Endodermal cell (in vitro differentiated cells): ENCODE measurements at places on chromosomes 4 and X. TPM values are rescaled to one million over a fixed set of nuclear protein-coding genes. Genes with fewer than 3 reads are reported as not detected.
A peak's percentile ranks its signal among the peaks of the same experiment; 100 is the strongest.

GRCh38 chr4:78829296-78829695 lies 53.1 kb downstream of the BMP2K start:
- DNase-seq = no peak

GRCh38 chr4:74016068-74016467 lies 17.6 kb upstream of the CXCL5 start:
- no peak for DNase-seq

GRCh38 chrX:108359806-108360602 lies 78.2 kb downstream of the COL4A6 start:
- DNase-seq = no peak

ARMCX1 gene
- total RNA-seq = 22.4 to 26.9 TPM (median 25.6 TPM) in 3 replicates

MAGEB18 gene
- total RNA-seq = not detected in 3 replicates

- peak; percentile 66 for DNase-seq
Measured at GRCh38 chr4:90074322-90074886, 52.8 kb upstream of the CCSER1 start.

GUCY1B1 gene
- 1.8 to 3.4 TPM (median 2.9 TPM) in 3 replicates for total RNA-seq

HNRNPD gene
- total RNA-seq = 252 to 562 TPM (median 496 TPM) in 3 replicates

- DNase-seq = no peak
Measured at GRCh38 chr4:95963456-95963855, 123.6 kb downstream of the PDHA2 start.

DNA sequence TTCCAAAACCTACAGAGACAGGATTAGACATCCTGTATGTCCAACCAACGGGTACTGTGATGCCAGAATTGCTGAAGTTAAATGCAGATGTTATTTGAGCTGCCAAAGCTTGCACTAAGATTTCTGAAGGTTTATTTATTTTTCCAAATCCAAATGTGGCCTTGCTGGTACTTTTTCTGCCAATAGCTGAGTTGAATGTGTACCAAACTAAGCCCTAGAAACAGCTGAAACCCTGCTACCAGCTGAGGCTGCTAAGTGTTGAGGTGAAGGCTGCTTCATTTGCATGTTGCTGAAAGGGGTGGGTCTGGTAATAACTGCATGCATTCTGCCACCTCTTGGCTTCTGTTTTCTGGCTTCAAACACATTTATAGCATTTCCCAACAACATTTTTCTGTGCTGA lies 366.5 kb downstream of the FAT4 start:
- DNase-seq = no peak

GRCh38 chr4:1318488-1319213 lies 28.4 kb upstream of the UVSSA start:
- peak; percentile 74 for DNase-seq

AFP gene
- 1.6 and 2.8 TPM in 2 replicates for total RNA-seq

S100G gene
- not detected in 3 replicates for total RNA-seq

GRCh38 chr4:99540277-99540939 lies 23.4 kb downstream of the TRMT10A start:
- DNase-seq = no peak

DNA sequence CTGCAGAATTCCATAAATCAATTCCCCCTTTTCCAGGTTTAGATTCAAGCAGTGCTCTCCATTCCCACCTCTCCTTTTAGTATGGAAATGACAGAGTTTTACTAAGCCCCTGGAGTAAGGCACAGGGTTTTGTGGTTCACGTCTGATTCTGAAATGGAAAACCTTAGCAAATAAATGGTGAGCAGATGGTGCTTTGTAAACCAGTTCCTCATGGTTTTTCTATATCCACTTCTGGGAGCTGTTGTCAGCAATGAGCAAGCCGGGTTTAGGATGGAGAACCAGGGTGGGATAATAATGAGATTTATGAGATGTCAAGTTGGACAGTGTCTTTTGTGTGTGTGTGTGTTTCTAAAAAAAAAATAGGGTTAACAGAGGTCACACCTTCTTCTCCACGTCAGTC lies 113.8 kb upstream of the RBPJ start:
- no peak for DNase-seq

DNA sequence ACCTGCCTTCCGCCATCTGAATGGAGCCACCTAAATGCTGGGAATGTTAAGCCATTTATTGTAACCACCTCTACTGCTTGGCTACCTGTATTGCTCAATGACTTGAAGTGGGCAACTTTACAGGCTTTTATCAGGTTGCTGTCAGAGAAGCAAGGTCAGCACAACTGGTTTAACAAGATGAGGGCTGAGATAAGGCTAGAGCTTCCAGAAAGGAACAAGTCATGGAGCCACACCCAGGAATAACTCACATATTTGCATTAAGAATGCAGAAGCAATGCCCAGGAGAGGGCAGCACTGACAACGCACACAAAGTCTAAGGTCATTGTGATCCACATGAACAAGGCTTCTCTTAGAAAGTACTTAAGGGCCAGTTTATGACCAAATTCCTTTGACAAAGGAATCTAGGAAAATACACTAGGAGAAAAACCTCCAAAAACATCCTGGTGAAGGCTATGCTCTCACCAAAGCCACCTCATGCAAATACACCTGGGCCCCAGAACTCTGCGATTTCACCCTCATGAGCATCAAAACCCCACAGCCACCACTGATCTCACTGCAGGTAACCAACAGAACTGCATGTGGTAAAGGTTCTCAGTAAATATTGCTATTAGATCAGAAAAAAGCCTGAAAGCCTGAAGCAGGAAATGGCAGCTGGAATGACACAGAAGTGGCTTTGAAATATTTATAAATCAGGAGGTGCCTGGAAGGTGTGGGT lies 15.0 kb upstream of the STS start:
- peak; percentile 86 for DNase-seq

DNA sequence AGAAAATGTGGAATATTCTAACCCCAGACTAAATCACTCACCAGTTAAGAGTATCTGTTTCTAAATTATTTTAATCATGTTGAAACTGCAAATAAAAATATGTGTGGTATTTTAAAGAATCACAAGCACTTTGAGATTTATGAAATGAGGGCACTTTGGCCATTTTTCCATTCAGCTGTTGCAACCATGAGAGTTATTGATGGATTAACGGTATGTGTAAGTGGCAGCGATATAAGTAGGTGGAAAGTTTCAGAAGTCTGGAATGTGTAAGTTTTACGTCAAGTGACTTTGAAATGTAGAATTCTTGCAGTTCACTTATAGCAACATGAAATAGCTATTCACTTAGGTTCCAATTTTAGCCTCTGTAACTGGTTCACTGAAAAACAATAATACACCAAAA lies 905.1 kb upstream of the SLIT2 start:
- DNase-seq = no peak

GRCh38 chrX:39163581-39164126 lies 362.4 kb downstream of the MID1IP1 start:
- DNase-seq = no peak

GRCh38 chr4:48270523-48270897 lies 872 bp upstream of the TEC start:
- DNase-seq = no peak

- DNase-seq = no peak
Measured at GRCh38 chr4:134200811-134201215, 776 bp downstream of the PABPC4L start.

GRCh38 chr4:878796-879728 lies 53.1 kb downstream of the GAK start:
- no peak for DNase-seq

DNA sequence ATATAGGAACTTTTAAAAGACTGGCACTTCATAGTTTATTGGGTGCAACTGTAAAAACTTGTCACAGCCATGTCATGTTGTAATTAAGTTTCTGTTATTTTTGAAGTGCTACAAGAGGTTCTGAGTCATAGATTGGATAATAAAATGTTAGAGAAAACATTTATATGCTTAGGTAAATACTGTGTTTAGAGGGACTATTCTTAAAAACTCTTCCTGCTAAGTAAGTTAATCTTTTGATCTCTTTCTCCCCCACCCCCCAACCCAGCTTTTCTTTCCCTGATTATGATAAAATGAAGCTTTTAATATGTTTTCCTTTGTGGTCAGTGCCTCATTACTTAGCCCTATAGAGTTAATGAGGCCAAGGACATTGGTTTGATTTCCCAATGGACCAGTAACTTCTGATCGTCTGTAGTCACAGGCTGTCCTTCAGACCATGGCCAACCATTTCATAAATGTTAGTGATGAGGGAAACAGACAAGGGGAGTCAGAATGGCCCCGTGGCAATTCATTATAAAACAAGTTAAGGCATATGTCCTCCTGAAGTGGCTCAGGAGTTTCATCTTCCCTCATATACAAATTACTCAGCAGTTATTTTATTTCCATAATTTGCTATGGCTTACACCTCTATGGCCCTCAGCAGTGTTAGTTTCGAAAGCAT lies 3.9 kb upstream of the PDLIM5 start:
- DNase-seq = no peak

GNRHR gene
- not detected in 2 replicates for total RNA-seq

DNA sequence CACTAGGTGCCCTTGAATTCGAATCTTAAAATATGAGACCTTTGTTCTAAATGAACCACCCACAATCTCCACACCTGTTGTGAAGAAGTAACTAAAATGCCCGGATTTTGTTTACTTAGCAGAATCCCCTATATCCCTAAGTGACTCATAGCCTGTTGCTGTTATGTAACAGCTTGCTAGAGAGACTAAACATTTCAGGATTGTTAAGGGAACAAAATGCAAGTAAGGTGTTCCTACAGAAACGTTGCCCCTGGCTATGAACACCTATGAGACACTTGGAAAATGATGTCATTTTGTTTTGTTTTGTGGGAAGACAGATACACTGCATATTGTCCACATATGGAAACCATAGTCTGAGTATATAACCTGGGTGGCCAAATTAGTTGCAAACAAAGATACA lies 24.2 kb upstream of the MXRA5 start:
- no peak for DNase-seq

GRCh38 chrX:118976599-118977340 lies 2.4 kb downstream of the LONRF3 start:
- DNase-seq = peak; percentile 54

GRCh38 chrX:45849261-45849862 lies 648.7 kb upstream of the DIPK2B start:
- no peak for DNase-seq

SSX7 gene
- not detected in 2 replicates for total RNA-seq

CHRDL1 gene
- 3.6 and 4.4 TPM in 2 replicates for total RNA-seq

RNF212 gene
- total RNA-seq = 2.8 to 3.5 TPM (median 3.4 TPM) in 3 replicates

GRCh38 chr4:77349796-77350195 lies 192.8 kb downstream of the CCNG2 start:
- DNase-seq = no peak

DNA sequence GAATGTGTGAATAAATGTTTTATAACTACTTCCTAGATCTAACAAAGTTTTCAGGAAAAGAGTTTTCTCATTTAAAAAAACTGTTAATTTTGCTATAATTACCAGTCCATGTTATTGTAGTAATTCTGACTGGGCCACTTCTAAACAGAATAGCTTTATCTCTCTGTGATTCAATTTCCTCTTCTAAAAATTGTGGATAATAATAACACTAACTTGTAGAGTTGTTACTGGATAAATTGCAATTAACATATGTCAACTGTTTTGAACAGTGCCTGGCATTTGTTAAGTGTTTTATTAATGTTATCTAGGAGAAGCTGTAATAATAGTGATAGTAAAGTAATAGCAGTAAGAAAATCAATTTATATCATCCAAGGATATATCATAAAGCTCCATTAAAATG lies 162.3 kb downstream of the BTC start:
- no peak for DNase-seq

ATP1B4 gene
- total RNA-seq = not detected in 3 replicates

- no peak for DNase-seq
Measured at GRCh38 chrX:46670316-46670715, 88.6 kb downstream of the SLC9A7 start.

DNA sequence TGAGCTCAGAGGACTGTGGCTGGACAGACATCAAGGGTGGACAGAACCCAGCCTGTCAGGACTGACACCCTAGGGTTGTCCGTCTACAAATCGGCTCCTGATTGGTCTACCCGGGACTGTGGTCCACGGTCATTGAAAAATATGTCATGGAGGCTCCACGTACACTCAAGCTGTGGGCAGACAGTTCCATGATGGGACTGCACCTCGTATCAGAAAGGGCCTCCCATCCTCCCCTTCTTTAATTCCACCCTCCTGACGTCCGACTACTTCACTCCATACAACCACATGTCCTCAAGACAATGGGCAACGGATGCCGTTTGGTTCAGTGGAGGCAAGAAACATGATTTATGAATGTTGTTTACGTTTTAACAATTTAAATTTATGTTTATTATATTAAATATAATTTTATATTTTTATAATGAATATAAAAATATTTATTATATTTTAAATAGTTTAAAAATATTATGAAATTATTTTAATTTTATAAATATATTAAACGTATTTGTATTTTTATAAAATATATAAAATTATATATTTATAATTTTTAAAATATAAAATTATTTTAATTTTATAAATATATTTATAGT lies 58.0 kb upstream of the SHOX start:
- no peak for DNase-seq

EDA gene
- 70.6 to 113 TPM (median 71.0 TPM) in 3 replicates for total RNA-seq

DNA sequence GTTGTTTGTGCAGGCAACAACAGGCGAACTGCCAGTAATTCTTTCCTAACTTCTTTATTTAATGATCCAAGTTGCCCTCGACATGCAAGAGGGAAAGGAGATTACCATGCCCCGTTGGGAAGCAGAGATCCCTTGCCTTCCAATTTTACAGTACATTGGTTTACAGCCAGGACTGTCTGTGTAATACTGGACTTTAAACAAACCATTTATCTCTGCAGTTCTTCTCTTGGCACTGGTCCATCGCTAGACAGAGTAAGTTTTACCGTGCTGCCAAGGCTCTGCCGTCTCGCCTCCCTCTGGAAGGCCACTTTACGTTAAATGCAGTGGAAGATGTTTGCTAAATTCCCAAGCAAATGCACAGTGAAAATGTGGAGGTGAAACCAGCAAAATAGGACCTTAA lies 660.3 kb upstream of the PRKX start:
- no peak for DNase-seq

GRCh38 chr4:182764642-182765041 lies 152.5 kb downstream of the DCTD start:
- DNase-seq = no peak

GRCh38 chr4:67918428-67918827 lies 34.6 kb upstream of the TMPRSS11D start:
- no peak for DNase-seq

GRCh38 chrX:2526390-2526789 lies 25.6 kb upstream of the DHRSX start:
- no peak for DNase-seq

DNA sequence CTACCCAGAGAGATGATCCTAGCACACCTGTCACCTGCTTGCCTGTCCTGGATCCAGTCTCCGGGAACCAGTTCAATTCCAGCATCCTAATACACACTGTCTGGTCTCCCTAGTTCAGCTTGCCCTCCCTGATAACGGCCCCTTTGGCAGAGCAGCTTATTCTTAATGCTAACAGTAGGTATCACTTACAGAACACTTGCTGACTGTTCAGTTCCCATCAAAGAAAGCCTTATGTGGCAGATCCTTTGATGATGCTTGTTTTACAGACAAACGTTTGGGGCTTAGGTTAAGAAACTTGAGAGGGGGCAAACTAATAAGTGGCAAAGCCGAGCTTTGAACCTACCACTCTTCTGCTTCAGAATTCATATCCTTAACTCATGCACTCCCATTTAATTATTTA lies 890 bp downstream of the RASSF6 start:
- no peak for DNase-seq

- DNase-seq = no peak
Measured at GRCh38 chr4:108199881-108200280, 31.1 kb upstream of the LEF1 start.

NEIL3 gene
- total RNA-seq = 8.9 and 9.1 TPM in 2 replicates
